ENCODE measurements at places on chromosomes 4 and X.

DNA sequence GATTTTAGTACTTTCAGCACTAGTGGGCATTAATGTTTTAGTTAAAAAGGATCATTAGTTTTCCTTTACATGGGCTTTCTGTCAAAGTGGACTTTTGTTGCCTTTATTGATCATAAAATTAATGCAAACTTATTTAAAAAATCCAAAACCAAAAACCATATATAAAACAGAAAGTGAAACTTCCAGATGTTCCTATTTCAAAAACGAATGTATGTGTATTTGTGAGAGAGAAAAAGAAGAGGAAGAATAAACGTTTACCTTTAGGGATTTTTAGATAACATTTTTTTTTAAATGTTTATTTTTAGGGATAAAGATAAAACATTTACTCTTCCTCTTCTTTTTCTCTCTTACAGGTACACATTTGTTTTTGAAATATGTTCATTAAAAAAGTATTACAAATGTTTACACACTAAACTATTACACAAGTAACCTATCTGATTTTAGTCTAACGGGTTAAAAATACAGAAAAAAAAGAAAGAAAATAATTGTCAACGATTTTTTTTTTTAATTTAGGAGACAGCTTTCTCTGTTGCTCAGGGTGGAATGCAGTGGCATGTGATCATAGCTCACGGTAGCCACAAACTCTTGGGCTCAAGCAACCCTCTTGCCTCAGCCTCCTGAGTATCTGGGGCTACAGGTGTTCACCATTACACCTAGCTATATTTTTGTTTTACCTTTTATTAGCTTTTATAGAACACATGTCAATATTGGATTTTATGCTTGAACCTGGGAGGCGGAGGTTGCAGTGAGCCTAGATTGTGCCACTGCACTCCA lies 16.8 kb upstream of the COX18 start:
- no peak for DNase-seq

DNA sequence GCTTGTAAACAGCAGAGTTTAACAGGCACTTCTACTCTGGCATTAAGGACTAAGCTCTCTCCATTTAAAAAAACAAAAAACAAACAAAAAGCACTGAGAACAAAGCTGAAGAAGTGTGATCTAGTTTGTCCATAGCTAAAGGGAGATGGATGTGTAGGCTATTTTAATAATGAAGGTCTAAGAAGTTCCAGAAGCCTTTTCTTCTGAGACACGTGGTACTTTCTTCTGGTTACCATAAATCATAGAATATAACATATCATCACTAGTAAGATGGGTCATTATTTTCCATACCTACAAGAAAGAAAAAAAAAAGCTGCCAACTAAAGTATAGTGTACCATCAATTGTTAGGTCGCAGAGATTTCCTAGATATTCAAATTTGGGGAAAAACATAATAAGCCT lies 722 bp upstream of the NBDY start:
- no peak for DNase-seq

GRCh38 chr4:52369649-52370048 lies 289.5 kb downstream of the USP46 start:
- no peak for DNase-seq

GRCh38 chr4:155679343-155679742 lies 12.7 kb downstream of the GUCY1A1 start:
- no peak for DNase-seq

GRCh38 chr4:26590639-26591038 lies 6.8 kb downstream of the TBC1D19 start:
- DNase-seq: peak; percentile 24

- DNase-seq: no peak
Observed at GRCh38 chrX:39508300-39508692, 589.5 kb downstream of the BCOR start.

DNA sequence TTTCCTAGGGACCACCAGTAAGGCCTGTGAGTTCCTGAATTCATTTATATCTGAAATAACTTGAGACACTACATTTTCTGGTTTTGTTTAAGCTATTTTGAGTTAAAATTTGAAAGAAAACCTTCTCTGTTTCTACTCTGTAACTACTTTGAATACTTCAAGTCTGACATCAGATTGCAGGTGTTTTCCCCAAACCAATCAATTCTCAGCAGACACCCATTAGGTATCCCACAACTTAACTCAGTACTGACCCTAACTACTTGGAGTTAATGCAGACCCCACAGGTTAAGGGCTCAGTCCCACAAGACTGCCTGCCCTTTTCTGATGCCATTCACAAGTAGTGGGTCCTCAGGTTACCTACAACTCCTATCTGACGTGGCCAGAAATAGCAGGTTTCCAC lies 1100.0 kb upstream of the SLIT2 start:
- no peak for DNase-seq

GRCh38 chrX:39930786-39931528 lies 166.8 kb downstream of the BCOR start:
- no peak for DNase-seq

DNA sequence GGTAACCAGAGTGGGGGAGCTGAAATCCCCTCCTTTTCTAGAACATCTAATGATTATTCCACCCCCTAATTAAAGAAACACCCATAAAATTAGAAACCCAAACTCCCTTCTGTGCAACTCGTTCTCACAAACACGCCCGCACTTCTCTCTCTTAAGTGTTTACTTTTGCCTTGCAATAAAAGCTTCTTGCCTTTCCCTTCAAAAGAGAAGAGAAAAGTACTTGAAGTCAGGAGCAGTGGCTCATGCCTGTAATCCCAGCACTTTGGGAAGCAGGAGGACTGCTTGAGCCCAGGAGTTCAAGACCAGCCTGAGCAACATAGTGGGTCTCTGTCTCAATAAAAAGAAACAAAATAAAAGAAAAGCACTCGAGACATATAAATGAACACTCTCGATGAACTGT lies 3.6 kb upstream of the GPR173 start:
- no peak for DNase-seq

DNA sequence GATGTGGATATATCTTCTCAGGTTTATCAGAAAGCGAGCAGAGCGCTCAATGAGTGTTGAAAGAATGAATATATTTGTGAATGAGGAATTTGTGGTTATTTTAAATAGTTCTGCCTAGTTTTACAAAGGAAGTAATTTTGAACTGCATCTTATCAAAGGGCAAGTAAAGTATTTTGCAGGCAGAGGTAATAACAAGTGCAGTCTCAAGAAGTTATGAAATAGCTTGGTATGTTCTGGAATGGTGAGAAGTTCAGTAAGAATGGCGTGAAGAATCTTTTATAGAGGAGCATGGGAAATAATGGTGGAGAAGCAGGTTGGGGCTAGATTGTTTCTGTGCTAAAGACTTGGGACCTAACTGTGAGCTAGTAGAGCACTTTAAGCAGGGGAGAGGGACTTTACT lies 10.9 kb downstream of the TMA16 start:
- DNase-seq: no peak

GRCh38 chr4:100935090-100935489 lies 412.2 kb downstream of the PPP3CA start:
- DNase-seq: no peak

DNA sequence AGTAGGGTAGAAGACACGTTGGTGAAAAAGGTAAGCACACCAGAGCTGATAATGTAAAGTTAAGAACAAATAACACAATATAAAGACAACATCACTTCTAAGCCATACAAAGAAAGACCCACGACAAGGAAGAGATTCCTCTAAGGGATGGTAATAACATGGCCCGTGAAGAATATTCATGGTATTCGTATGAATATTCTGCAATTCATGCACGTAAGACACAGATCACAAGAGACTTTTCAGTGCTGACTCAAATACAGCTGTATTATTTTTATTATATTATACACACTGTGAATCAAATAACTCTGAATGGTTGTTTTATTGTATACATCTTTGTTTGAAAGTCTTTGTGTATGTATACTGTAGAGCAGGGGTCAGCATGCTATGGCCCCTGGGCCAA lies 29.5 kb upstream of the ZCCHC13 start:
- no peak for DNase-seq

DNA sequence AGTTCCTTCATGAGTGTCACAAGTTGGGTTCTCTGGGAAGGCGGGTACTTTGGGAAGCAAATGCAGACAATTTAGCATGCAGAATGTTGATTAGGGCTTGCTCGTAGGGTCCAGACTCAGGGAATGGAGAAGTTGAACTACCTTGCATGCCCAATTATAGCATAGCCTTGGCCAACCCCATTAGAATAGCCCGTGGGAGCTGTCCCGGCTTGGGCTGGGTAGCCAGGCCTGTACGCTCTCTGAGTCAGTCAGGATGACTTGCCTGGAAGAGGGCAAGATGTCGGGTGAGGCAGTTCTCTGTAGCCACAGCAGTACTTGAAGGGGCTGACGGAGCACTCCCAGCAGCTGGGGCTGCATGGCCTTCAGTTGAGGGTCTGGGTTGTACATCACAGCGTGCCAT lies 19.5 kb downstream of the KIAA0232 start:
- no peak for DNase-seq

- peak; percentile 57 for DNase-seq
Observed at GRCh38 chr4:141432000-141432712, 204.2 kb upstream of the IL15 start.

GRCh38 chr4:112895811-112896608 lies 153.4 kb upstream of the ANK2 start:
- DNase-seq: no peak
